Chondrocyte (in vitro differentiated cells): ENCODE measurements at places on chromosomes 12 and 14. TPM values are rescaled to one million over a fixed set of nuclear protein-coding genes. Genes with fewer than 3 reads are reported as not detected.

DNA sequence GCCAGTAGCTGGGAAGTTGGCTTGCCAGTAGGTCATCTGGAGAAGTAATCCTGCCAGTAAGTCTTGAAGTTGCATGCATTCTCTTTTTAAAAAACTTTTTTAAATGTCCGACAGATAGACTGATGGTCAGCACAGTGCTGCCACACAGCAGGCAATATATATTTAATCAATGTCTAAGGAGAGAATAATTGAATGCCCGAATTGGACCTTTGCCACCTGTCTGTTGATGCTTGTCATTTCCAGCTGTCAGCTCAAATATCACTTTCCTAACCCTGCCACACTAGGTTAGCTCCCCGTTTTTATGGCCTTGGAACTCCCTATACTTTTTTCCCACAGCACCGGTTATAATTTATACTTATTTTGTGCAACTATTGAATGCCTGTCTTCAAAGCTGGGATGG lies 2.1 kb upstream of the SLC15A4 start:
- peak overlapping the region; percentile 25 for H3K4me3 ChIP-seq
- no peak overlapping the region for H3K27ac ChIP-seq
- peaks cover 22% of the 10 kb centered on the region for H3K4me1 ChIP-seq
- no peak for DNase-seq
- H3K27me3 ChIP-seq, result no peaks in the 10 kb centered on the region
- peaks cover 6% of the 10 kb centered on the region for H3K36me3 ChIP-seq

GRCh38 chr12:40153432-40153831 lies 47.6 kb upstream of the SLC2A13 start:
- peaks cover 10% of the 10 kb centered on the region for H3K27me3 ChIP-seq
- no peak overlapping the region for H3K27ac ChIP-seq
- H3K4me3 ChIP-seq, result no peak overlapping the region
- no peak for DNase-seq
- no peaks in the 10 kb centered on the region for H3K4me1 ChIP-seq
- H3K36me3 ChIP-seq, result no peaks in the 10 kb centered on the region

- H3K4me3 ChIP-seq, result peak overlapping the region; percentile 65
- peak overlapping the region; percentile 32 for H3K27ac ChIP-seq
- no peaks in the 10 kb centered on the region for H3K27me3 ChIP-seq
- H3K36me3 ChIP-seq, result no peaks in the 10 kb centered on the region
Measured at GRCh38 chr12:98456576-98457573, 58.5 kb upstream of the TMPO start.

GRCh38 chr12:1581973-1582708 lies 12.2 kb downstream of the FBXL14 start:
- no peak for DNase-seq
- peaks cover 69% of the 10 kb centered on the region for H3K4me1 ChIP-seq
- peak overlapping the region; percentile 46 for H3K27ac ChIP-seq
- no peak overlapping the region for H3K4me3 ChIP-seq
- no peaks in the 10 kb centered on the region for H3K36me3 ChIP-seq
- H3K27me3 ChIP-seq, result no peaks in the 10 kb centered on the region

GRCh38 chr14:54599966-54600716 lies 33.2 kb downstream of the SAMD4A start:
- H3K36me3 ChIP-seq, result peaks cover 3% of the 10 kb centered on the region
- no peak overlapping the region for H3K4me3 ChIP-seq
- no peak for DNase-seq

GRCh38 chr14:21987937-21988336 lies 314.3 kb upstream of the OR4E1 start:
- H3K4me3 ChIP-seq, result no peak overlapping the region
- no peak for DNase-seq
- H3K27me3 ChIP-seq, result peaks cover 21% of the 10 kb centered on the region
- no peaks in the 10 kb centered on the region for H3K4me1 ChIP-seq
- H3K27ac ChIP-seq, result no peak overlapping the region

GRCh38 chr12:81570234-81570633 lies 188.9 kb downstream of the PPFIA2 start:
- H3K27ac ChIP-seq, result no peak overlapping the region
- peaks cover 10% of the 10 kb centered on the region for H3K4me1 ChIP-seq
- no peak for DNase-seq
- peaks cover 4% of the 10 kb centered on the region for H3K27me3 ChIP-seq

DNA sequence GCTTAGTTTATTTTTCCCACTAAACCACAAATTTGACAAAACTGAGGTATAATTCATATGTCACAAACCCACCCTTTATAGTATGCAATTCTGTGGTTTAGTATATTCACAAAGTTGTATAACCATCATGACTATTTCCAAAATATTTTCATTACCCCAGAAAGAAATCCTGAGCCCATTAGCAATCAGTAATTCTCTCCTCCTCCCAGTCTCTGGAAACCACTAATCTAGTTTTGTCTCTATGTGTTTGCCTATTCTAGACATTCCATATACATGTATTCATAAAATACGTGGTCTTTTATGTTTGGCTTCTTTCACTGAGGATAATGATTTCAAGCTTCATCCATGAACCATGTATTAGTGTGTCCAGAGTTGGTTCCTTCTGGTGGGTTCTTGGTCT lies 267.6 kb downstream of the AEBP2 start:
- no peak overlapping the region for H3K4me3 ChIP-seq
- H3K27me3 ChIP-seq, result no peaks in the 10 kb centered on the region
- peaks cover 20% of the 10 kb centered on the region for H3K4me1 ChIP-seq
- no peak overlapping the region for H3K27ac ChIP-seq

GRCh38 chr14:22870811-22871223 lies 723 bp upstream of the LRP10 start:
- H3K27me3 ChIP-seq, result no peaks in the 10 kb centered on the region
- H3K4me1 ChIP-seq, result peaks cover 25% of the 10 kb centered on the region
- H3K27ac ChIP-seq, result peak overlapping the region; percentile 97
- H3K4me3 ChIP-seq, result peak overlapping the region; percentile 87

GRCh38 chr14:81946834-81947798 lies 413.5 kb upstream of the SEL1L start:
- no peaks in the 10 kb centered on the region for H3K27me3 ChIP-seq
- no peaks in the 10 kb centered on the region for H3K36me3 ChIP-seq
- H3K4me3 ChIP-seq, result no peak overlapping the region
- H3K4me1 ChIP-seq, result no peaks in the 10 kb centered on the region
- no peak overlapping the region for H3K27ac ChIP-seq
- no peak for DNase-seq

DNA sequence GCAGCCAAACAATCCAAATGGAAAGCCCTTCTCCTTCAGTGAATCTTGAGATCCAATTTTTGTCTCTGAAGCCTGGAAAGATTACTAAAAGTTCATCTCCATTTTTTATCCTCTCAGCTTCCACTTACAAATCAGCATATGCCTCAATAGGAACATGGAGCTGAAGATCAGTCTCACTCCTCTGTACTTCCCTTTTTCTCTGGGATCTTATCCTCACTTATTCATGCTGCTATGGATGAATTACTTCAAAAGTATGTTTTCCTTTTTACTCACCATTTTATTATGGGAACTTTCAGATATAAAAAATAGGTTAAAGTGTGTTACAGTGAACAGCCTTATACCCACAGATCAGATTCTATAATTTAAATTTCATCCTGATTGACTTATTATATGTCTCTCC lies 14.4 kb upstream of the NTF3 start:
- peaks cover 3% of the 10 kb centered on the region for H3K27me3 ChIP-seq
- H3K4me3 ChIP-seq, result no peak overlapping the region
- H3K27ac ChIP-seq, result peak overlapping the region; percentile 27
- H3K36me3 ChIP-seq, result no peaks in the 10 kb centered on the region
- no peak for DNase-seq

- H3K4me3 ChIP-seq, result no peak overlapping the region
- H3K27ac ChIP-seq, result peak overlapping the region; percentile 88
- peaks cover 20% of the 10 kb centered on the region for H3K4me1 ChIP-seq
- H3K36me3 ChIP-seq, result peaks cover 16% of the 10 kb centered on the region
- no peak for DNase-seq
Measured at GRCh38 chr14:22898302-22899090, 15.5 kb downstream of the REM2 start.

DNA sequence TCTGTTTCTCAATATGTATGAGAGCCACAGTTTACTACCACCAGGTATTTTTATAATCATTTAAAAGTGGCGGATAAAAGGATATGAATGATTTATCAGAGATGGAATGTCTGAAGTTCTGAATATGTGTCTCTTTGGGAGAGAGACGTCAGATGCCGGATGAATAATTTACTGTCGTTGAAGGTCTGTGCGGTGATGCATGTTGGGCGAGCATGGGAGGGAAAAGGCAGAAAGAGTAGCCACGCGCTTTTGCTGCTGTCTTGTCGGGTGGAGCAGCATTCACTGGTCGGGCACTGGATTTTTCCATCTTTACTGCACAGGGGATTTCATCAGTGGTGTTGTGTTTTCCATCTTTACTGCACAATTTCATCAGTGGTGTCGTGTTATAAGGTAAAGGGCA lies 65.6 kb downstream of the SYNE2 start:
- no peak for DNase-seq
- H3K27me3 ChIP-seq, result no peaks in the 10 kb centered on the region
- no peak overlapping the region for H3K27ac ChIP-seq
- H3K36me3 ChIP-seq, result no peaks in the 10 kb centered on the region
- H3K4me1 ChIP-seq, result peaks cover 9% of the 10 kb centered on the region

- H3K36me3 ChIP-seq, result peaks cover 1% of the 10 kb centered on the region
- peaks cover 10% of the 10 kb centered on the region for H3K27me3 ChIP-seq
- no peak for DNase-seq
- no peak overlapping the region for H3K27ac ChIP-seq
- peaks cover 12% of the 10 kb centered on the region for H3K4me1 ChIP-seq
Measured at GRCh38 chr14:100827101-100828021, 1.4 kb downstream of the MEG3 start.

DNA sequence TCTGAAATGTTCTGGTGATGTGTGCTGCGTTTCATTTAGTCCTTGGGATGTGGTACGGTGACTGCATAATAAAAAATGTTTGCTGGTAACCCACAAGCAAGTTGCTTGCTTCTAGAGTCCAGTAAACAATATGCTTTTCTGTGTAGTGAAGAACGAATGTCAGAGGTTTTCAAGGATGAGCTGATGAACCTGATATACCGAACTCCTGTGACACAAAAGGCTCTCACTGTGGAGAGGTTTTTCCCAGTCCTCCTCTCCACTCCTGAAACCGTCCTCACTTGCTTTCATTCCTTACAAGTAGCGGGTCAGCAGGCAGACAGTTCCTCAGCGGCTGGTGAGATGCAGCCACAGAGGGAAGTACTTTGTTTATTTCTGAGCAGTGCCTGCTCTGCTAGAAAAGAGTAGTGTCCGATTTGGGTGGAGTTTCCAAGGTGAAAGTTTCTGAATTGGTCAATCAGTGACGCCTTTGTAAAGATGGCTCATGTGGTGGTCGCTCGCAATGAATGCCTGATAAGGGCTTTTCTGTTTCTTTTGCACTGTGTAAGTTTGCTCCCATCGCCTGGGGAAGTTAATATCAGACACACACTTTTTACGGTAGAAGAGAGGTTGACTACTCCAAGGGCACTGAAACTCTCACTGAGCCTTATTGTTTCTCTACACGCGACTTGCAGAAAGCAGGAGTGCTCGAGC lies 3.0 kb downstream of the ETV6 start:
- no peak for DNase-seq
- peaks cover 48% of the 10 kb centered on the region for H3K4me1 ChIP-seq
- no peaks in the 10 kb centered on the region for H3K27me3 ChIP-seq
- no peaks in the 10 kb centered on the region for H3K36me3 ChIP-seq
- H3K4me3 ChIP-seq, result peak overlapping the region; percentile 94
- peak overlapping the region; percentile 98 for H3K27ac ChIP-seq

Gene GDF3
- total RNA-seq, result not detected in 3 replicates

Gene KCNA5
- 1.0 to 6.7 TPM (median 6.5 TPM) in 3 replicates for total RNA-seq

Gene PLEKHG7
- total RNA-seq, result not detected in 3 replicates

Gene ADAM21
- total RNA-seq, result 0.13 to 0.15 TPM (median 0.15 TPM) in 3 replicates

Gene LRP1
- 448 to 583 TPM (median 463 TPM) in 3 replicates for total RNA-seq

Gene TSHR
- total RNA-seq, result 0.51 TPM in 1 of 3 replicates, not detected in the others

Gene MYO1A
- total RNA-seq, result 0.48 TPM in 1 of 3 replicates, not detected in the others

Gene TESPA1
- not detected in 3 replicates for total RNA-seq

Gene IGF1
- 0.64 to 1.4 TPM (median 1.3 TPM) in 3 replicates for total RNA-seq

Gene PRH2
- not detected in 3 replicates for total RNA-seq
